Activated T-cell treated with anti-CD3 and anti-CD28 coated beads for 4 hours (primary cell): ENCODE measurements at places on chromosomes 16 and 17.

- peak; percentile 33 for DNase-seq
Measured at GRCh38 chr16:30659507-30660423, 1.5 kb downstream of the FBRS start.

DNA sequence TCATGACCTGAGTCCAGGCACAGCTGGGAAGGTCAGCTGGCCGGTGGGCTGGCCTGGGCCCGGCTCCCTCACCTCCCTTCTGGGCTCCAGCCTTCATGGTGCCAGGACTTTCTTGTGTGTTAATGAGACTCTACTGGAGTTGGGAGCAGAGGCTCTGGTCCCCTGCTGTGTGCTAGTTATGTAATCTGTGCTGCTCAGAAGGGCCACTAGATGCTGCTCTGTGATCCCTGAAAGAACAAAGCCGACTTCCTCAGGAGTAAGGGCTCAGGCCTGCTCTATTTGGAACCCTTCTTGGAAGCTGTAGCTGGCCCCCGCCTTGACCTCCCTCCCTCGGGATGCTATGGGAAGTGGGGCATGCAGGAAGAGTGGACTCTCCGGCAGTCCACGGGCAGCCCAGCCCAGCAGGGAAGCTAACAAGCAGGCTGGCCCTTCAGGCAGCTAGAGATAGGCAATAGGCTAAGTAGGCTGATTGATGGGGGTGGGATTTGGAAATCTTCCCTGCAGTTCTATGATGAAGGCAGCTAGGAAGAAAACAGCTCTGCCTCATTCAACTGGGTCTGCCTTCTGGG lies 3.3 kb upstream of the CDK5R1 start:
- no peak for DNase-seq

DNA sequence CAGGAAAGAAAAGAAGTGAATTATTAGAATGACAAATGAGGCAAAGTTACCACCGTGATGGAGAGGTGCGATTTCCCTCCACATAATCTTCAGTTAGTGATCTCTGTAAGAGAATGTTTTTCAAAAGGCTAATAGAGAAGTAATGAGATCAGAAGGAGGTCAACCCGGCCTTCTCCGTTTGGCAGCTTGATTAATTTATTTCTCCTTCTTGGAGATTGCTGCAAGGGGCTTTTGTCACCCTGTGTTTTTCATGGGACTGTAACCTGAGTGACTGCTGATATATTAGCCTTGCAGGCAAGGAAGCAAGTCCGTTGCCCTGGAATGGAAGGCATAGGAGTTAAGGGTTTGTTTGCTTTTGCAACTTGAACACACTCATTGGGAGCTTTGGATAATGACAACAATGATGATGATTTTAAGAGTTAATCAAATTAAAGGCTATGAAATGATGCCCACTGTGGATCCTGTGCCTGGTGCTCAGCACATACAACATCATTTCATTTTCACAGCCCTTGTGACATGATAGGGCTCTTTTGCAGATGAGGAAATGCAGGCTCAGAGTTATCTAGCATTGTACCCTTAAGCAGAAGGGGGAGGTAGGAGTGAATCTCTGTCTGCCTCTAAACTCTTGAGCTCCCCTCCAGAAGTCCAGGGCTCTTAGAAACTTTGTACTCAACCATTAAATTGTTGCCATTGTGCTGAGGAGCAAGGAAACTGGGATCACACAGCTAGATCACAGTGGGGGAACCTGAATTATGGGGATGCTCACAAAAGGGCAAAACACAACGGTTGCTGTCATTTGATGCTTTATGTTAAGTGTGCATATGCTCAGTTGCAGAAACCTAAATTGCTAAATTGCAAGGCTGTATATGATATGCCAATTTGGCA lies 226.3 kb downstream of the WWOX start:
- DNase-seq, result no peak

GRCh38 chr17:65532101-65532890 lies 29.2 kb downstream of the AXIN2 start:
- no peak for DNase-seq

DNA sequence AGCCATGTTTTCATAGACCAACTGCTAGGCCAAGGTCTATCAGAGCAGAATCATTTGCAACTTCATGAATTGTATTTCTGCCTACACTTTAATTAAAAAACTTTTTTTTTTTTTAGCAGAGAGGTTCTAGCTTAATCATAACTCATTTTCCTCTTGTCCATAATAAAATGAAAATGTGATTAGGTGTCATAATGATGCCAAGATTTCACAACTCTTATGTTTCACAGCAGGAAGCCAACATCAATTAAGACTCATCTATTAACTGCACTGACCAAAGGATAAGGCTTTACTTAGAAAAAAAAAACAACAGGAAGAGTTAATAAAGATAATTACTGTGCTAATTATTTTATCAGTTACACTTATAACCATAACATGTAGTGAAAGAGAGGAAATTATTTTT lies 18.9 kb upstream of the RNF43 start:
- no peak for DNase-seq

GRCh38 chr16:23464196-23464595 lies 11.2 kb upstream of the COG7 start:
- no peak for DNase-seq

- no peak for DNase-seq
Measured at GRCh38 chr17:72411124-72411563, 290.3 kb downstream of the SOX9 start.

DNA sequence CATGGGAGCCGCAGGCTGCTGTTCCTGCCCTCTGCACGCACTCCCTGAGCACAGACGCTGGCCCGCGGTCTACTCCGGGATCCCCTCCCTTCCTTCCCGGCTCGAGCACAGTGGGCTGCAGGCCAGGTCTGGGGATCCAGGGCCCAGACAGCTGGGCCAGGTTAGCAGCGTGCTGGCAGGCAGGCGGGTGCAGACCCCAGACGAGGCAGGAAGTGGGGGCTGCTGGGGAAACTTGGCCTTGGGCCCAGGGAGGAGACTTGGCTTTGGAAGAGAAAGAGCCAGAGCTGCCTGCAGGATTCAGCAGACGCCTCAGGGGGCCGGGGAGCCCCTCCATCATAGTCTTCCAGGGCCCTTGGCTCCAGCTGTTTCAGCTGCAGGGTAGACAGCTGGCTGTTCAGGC lies 30.2 kb upstream of the ABCC3 start:
- no peak for DNase-seq

DNA sequence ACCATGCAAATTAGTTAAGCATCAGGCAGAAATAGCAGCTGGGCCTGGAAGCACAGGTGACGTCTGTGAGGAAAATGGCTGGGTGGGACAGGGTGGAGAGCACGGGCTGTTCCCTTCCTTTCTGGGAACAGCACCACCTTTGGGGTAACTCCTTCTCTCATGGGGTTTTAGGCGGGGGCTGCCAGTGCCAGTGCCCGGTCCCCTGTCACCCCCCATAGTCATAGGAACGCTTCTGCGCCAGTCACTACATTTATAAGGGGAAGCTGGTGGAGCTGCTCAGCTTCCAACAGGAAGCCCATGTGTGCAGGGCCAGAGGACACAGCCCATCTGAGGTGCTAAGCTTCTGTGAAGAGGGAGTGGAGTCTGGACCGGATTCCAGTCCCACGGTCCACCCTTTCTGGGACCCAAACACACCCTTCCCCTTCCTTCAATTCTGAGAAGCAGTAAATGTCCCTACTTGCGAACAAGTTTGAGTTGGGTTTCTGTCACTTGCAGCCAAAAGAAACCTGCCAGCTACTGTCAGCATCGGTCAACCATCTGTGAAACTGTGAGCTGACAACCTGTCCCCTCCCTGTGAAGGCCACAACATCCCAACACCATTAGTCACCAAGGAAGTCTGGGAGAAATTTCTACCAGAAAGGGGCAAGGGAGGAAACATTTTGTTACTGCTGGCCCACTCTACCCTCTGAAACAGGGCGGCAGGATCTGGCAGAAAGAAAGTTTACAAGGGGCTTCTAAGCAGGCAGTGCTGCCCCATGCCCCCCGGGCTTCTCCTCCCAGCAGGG lies 86.0 kb upstream of the AMZ2 start:
- no peak for DNase-seq

DNA sequence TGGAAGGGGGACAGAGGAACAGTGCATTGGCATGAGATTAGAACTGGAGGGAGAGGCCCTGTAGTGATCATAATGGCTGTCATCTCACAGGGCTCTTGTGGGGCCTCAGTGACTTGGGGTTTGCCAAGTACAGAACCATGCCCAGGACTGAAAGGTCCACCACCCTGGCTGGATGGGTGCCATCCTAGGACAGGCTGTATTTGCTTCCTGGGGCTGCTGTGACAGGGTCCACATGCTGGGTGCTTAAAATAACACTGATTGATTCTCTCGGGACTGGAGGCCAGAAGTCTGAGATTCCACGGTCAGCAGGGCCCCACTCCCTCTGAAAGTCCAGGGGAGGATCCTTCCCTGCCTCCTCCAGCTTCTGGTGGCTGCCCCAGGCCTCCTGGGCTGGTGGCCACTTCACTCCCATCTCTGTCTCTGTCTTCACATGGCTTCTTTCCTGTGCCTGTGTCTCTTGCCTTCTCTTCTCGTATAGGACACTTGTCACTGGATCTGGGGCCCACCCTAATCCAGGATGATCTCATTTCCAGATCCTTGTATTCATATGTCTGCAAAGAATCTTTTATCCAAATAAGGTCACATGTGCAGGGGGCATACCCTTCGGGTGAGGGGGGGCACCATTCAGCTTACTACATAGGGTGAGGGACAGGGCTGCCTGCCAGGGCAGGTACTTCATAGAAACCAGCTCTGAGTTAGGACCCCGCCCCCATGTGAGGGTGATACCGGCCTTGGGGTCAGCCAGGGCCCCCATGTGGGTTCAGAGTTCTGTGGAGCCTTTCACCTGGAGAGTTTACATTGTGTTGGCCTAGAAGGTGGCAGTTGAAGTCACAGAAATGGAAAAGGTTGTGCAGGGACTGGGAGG lies 52.6 kb downstream of the USP22 start:
- no peak for DNase-seq

DNA sequence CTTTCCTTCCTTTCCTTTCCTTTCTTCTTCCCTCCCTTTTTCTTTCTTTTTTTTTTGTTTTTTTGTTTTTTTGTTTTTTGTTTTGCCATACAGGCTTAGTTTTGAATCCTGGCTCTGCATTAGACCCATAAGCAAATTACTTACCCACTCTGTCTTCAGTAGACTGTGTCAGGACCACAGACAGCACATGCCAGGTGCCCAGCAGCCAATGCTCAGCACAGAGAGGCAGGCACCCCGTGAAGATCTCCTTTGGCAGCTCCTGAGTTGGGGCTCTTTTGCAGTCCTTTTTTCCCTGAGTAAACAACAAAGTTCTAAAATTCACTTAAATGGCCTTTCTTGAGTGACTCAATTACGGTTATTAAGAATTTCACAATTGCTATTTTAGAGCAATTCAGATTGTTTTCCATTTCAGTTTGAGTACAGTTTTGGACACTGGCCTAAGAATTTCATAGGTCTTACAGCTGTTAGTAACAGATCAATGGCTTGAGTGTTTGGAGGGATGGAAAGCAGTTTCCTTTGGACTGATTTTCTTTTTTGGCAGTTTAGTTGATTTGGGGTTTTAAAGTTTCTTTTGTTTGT lies 26.2 kb upstream of the SLC5A11 start:
- DNase-seq, result no peak

DNA sequence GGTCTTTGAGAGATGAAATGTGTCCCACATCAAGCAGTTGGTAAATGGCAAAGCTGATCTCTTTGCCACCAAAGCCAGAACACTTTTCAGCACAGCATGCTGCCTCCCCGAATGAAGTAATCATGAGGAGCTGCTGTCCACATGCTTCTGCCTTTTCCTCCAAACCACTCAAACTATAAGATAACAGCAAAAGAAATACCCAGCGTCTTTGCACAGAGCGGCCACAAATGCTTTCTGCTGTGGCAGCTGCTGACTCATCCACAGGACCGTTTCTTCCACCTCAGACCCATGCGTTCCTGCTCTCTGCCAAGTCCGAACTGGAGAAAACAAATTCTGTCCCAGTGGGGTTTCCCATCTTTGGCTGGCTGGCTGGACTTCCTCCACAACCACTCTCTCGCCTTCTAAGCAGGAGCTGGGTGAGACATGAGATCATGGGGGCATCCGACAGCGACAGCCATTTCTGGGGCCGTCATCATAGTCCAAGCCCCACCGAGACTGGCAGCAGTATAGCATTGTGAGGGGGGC lies 27.1 kb downstream of the TBC1D3B start:
- DNase-seq, result no peak

DNA sequence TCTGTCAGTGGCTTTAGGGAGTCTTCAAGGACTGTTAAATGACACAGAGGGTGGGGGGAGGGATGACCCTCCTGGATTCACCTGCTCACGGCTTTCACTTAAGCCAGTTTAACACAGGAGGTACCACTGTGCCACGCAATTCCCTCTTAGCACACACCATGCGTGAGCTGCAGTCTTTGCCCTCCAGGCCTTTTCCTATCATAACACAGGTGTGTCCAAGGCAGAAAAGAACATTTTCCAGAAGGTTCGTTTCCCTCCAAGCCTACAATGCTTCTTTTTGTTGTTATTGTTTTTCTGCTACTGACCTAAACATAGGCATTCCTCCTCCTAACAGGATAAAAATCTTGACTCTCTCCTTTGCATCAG lies 1.1 kb downstream of the ZFHX3 start:
- DNase-seq, result no peak

DNA sequence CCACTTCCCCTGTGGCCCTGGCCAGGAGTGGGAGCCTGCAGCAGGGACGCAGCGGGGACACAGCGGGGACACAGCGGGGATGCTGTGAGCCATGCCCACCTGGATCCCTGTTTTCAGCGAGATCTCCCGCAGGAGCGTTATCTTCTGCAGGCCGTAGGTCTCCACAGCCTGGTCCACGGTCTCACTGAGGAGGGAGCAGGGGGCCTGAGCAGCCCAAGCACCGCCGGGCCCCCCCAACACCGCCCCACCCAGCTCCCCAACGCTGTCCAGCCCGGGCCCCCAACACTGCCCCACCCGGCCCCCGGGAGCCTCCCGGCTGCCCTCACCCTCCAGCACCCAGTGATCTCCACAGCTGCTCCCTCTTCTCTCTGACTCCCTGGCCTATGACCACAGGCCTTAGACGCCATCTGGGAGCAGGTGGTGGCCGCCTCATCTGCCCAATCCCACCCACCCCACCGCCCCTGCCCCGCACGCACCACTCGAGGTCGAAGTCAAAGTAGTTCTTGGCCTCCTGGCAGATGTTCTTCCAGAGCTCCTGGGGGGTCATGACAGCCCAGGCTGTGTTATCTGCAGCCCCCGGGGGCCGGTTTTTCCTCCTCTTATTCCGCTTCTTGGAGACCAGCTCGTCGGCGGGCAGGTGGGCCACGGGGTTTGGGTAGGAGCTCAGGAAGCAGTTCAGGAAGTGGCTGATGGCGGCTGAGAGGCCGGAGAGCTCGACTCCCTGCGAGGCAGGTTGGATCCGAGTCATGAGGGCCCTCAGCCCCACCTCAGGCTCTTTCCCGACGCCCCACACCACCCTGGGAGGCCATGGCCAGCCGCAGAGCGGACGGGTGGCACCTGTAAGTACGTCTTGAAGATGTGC lies 17.0 kb downstream of the CLUH start:
- no peak for DNase-seq

GRCh38 chr16:4115949-4116318 lies 308 bp downstream of the ADCY9 start:
- no peak for DNase-seq
